ENCODE measurements at places on chromosomes 5 and 9.

DNA sequence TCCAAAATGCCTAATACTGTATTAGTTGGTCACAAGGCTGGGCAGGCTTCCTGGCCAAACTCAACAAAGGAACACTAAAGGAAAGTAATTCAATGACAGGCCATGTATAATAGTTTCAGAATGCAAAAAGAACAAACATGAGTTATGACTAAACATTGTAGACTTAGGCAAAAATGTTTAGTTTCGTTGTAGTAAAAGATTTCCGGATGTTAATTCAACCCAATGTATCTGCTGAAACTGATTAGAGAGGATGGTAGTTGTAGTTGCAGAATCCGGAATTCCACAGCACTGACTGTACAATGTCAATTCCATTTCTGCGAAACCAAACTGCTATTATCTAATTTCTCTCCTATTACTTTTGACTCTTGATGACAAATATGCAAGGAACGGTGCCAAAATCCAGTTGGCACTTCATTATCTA, 117.9 kb upstream of the FST start:
- DNase-seq, result no peak

- no peak for DNase-seq
These were observed 140.9 kb downstream of the ZNF608 start for GRCh38 chr5:124605541-124605940.

DNA sequence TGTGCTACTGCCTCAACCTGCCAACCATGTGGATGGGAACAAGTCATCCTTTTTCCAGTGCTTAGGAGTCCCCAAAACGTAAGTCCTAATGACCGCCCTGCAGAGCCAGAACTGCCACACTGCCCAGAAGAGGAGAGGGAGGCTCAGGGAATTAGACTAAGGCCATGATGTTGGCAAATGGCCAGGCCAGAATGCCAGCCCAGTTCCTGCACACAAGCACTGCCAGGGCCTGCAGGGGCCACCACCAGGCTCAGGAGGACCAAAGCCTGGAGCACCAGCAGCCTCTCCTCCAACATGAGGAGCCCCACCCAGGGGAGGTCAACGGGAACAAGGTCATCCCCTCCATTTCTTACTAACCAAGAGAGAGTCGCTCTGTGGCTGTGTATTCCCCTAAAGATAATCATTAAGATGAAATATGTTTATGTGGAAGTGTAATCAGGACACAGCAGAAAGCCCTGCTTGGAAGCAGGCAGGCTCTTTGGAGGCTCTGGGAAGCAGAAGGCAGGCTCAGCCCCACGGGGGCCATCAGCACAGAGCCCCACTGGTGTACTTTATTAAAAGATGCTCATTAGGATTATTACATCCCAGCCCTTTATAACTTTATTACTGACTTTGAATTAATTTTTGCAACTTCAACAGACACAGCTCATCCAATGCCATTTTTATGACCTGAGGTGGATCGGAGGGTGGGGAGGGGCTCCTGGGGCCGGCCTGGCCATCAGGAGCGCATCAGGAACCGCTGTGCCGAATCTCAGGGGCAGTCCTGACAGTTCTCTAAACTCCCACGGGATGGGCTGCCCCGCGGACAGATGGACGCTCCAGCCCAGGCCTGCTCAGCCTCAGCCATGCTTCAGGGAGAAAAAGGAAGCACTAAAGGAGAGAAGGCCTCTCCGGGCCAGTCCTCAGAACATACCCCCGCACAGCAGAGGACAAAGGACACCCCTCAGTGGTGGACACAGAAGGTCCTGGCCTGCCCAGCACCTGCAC, 127.0 kb downstream of the ADAMTS2 start:
- no peak for DNase-seq

- DNase-seq, result no peak
These were observed 7.0 kb upstream of the IL3 start for GRCh38 chr5:132053483-132053882.

DNA sequence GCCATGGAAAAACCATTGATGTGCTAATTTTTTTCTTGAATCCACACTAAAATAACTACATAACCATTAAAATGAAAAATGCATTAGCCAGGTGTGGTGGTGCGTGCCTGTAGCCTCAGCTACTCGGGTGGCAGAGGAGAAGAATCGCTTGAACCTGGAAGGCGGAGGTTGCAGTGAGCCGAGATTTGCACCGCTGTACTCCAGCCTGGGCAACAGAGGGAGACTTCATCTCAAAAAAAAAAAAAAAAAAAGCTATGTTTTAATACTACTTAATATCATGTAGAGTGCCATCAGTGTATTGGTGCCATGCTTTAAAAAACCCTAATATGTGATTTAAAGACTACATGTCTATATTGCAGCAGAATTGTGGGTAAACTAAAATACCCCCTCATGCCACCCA, 58.9 kb downstream of the NDFIP1 start:
- DNase-seq, result no peak

All from GM12891 (cell line).